ENCODE measurements at places on chromosomes 7 and 10.

DNA sequence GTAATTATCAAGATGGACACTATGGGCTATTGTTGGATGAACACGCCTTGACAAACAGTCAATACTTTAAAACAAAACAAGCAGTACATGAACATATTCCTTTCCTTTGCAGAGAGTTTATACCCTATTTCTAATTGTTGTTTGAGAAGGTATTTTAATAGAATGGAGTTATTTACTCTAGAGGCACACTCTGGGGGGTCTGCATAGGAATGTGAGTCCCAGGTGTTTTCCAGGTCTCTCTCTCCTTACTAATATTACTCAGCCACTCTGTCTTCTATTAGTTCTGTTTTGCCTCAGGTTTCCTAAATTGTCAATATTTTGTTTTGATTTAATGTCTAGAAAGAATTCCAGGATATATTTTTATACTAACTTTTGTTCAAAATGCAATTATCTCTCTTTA, 1091.4 kb downstream of the CNTNAP2 start:
- DNase-seq: no peak

DNA sequence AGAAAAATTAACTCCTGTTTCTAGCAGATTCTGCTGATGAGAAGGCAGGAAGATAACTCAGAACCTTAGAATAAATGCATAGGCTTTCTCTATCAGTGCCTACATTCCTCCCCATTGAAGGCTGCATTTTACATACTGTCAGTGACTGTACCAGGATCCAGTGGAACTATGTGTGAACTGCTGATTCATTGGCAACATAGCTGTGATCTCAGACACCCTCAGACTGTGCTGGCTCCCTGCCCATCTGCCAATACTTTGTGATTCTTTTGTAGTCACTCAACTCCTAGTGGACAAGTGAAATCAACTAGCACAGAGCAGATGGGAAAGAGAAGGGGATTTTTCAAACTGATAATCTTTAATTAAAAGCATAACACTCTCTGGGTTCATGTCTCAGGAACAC, 375.8 kb downstream of the MDFIC start:
- no peak for DNase-seq

GRCh38 chr10:101183458-101184183, 45.6 kb downstream of the LBX1 start:
- DNase-seq: no peak

DNA sequence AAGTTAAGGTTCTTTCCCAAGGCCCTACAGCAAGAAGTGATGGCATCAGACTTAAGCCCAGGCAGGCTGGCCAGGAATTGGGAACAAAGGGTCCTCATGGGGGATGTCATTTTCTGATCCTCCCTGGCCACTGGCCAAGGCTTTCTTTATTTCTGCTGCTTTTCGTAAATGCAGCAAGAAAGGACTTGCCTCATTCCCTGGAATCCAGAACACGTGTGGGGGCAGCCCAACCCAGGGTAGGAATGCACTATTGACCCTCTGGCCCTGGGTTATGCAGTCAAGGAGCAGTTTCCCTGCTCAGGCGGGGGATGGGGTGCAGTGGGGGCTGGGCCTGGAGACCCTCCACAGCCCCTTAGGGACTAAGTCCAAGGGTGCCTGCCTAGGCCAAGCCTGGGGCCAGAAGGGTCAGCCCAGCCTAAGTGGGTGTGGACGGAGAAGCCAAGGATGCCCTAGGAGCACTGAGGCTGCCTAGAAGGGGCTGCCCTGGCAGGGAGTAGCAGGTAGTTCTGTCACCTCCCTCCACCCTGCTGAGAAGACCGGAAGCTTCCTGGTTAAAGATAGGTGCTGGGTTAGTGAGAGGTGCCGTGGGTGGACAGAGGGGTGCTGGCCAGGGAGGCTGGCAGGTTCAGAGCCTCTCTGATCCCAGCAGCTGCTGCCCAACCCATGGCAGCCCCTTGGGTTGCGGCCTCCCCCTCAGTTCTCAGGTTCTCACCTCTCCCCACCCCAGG, 179.2 kb downstream of the SH3PXD2A start:
- DNase-seq: no peak

- DNase-seq: peak; percentile 24
Observed at GRCh38 chr7:112411186-112411795, 39.0 kb upstream of the IFRD1 start.

GRCh38 chr7:155193716-155194115, 104.0 kb upstream of the INSIG1 start:
- DNase-seq: no peak

DNA sequence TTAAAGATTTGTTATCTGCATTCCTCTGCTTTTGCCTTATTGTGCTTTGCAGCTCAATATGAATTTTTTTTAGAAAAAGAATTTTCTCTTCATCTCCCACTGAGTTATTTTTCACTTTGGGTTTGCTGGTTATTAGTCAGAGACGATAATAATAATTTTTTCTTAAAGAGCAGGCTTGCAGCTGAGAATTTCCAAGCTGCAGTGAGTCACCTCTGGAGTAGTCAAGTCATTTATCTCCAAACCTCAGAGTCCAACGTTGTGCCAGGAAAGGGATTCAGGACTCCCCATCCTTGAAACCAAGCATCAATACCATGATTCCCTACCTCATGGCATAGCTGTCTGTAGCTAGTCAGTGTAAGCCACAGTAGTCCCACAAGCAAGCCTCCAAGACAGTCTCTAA, 15.2 kb upstream of the EGR2 start:
- no peak for DNase-seq

GRCh38 chr7:128092221-128092620, 61.0 kb upstream of the LRRC4 start:
- DNase-seq: no peak

- DNase-seq: peak; percentile 68
Observed at GRCh38 chr10:61904733-61905725, 3.5 kb downstream of the ARID5B start.

GRCh38 chr10:66575251-66575855, 350.5 kb upstream of the LRRTM3 start:
- no peak for DNase-seq

GRCh38 chr7:28572321-28573058, 160.2 kb downstream of the CREB5 start:
- no peak for DNase-seq

DNA sequence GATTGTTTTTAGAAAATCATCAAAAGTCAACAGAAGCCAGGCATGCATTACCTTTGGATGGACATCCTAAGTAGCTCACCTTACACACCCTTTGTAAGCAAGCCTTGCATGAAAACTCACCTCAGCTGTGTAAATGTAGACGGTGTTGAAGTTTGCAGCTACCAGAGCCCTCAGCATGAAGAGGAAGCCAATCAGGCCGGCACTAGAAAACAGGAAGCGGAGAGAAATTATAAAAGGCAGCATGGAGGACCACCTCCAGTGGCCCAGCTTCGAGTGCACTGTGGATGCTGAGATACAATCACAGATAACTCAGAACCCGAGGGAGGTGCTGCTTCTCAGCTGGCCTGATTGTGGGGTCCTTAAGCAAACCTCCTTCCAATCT, 75.3 kb downstream of the SVOPL start:
- peak; percentile 4 for DNase-seq

GRCh38 chr7:13988731-13989125, 738 bp downstream of the ETV1 start:
- DNase-seq: no peak

GRCh38 chr7:156903232-156903909, 10.4 kb upstream of the LMBR1 start:
- DNase-seq: peak; percentile 25

DNA sequence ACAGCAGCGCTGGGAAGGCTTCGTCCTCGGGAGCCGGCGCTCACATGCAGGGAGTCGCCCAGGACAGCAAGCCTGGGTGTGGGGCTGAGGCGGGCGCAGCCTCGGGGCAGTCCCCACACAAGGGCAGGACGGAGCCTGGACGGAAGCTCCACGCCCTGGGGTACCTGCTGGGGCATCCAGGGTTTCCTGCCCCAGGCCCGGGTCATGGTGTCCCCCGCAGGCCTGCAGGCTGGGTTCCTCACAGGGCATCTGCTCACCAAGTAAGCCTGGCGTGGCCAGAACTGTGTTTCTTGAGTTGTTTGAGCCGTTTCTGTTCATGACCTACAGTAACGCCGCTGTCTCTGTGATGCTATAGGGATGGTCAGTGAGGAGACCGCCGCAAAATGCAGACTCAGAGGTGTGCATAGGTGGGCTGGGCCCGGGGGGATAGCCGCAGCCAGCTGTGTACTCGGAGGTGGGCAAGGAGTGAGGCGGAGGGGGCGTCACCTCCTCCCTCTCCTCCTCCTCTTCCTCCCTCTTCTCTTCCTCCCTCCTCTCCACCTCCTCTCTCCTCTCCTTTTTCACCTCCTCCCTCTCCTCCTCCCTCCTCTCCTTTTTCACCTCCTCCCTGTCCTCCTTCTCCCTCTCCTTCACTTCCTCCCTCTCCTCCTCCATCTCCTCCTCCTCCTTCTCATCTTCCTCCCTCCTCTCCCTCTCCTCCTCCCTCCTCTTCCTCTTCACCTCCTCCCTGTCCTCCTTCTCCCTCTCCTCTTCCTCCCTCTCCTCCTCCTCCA, 438.9 kb downstream of the DNAJB6 start:
- no peak for DNase-seq

- peak; percentile 81 for DNase-seq
Observed at GRCh38 chr7:105388356-105389087, at the start of gene SRPK2. TSS of gene SRPK2 (minus strand) at chr7:105388921.

DNA sequence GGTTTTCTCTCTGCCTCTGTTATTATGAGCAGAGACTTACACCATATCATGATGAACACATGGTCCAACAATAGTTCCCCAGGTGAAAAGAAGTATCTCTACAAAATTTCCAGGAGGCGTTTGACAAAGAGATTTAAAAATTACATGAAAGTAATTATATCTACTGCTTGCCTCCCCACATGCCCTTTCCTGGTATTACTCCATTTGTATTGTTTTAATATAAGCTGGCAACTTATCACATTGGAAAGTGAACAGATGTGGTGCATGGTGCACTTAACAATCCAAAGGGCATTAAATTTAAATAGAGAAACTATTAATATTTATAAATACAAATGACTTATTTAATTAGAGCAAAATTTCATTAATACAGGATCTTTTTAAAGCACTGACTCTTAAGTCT, 638.2 kb downstream of the ANKRD7 start:
- no peak for DNase-seq

GRCh38 chr10:131657985-131658330, 242.8 kb upstream of the PPP2R2D start:
- DNase-seq: no peak

- peak; percentile 10 for DNase-seq
Observed at GRCh38 chr10:31977440-31978155, 49.0 kb upstream of the ARHGAP12 start.

DNA sequence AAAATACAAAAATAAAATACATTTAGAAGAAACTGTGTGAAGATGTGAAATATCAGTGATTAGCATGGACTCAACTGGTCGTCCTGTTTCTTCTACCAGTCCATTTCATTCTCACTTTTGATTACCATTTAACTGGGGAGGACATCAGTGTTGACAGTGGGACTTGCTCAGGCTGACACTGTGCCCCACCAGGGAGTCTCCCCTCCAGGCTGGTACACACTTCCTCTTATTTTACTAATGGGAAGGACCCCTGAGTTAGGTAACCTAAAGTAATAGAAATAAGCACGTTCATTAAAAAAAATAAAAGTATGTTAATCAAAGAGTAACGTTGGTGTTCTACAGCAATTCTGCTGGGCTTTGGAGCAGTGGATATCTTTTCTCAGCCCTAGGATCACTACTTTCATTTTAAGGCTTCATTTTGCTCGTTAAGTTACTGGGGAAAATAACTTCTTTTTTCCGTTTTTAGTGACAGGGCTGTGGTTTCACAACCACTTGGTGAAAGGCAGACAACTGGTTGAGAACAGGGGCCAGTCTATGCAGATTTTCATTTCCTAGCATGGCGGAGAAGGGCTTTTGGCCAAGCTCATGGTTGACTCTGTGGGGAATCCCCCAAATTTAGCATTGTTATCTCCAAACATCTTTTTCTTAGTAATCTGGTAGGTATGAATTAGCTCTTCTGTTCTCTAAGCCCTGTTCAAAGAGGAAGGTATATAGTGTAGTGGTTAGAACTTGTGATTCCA, 2.1 kb downstream of the SNX10 start:
- DNase-seq: peak; percentile 84

DNA sequence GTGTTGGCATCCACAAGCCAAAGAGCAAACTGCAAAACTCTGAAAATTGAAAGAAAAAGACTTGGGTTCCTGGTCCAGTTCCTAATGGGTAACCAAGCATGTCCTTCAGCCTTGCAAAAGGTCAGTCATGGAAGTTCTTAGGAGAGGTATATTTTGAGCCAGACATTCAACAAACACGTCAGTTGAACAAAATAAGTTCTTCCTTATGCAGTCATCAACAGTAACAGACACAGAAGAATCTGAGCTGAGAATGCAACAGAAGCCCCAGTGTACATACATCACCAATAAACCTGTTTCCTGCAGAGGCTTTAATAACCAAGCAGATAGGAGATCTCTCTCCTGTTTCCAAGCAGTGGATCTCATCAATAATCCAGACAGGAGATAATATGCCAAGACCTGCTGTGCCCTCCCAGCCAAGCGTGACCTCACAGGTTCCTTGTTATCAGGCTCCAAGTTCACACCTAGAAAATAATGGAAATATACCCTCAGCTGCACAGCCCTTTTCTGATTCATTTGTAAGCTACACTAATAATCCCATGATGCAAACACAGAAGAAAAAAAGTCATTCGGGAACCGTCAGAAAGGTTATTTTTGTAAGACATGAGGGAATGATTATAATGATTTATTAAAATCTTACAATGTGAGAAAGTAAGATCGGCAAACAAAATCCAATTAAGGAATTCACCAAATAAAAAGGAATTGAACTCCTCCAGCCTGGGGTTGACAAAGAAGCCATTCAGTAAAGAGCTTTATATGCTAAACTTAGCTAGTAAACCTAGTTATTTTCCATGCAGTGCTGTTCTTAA, 90.7 kb downstream of the DGKI start:
- no peak for DNase-seq

DNA sequence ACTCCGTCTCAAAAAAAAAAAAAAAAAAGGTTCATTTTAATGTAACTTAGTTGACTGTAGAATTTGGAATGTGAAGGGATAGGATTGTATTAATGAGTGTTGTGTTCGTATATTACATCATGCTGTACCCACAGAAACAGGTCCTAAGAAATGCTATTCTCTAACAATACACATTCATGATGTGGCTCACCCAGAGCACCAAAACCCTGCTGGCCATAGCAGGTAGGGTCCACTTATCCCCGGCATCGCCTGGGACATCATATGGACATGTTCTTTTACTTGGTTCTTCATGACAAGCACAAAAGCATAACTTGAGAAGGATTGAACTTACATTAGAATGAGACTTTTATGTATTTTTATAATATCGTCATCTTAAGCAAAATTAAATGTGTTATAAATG, 241.5 kb downstream of the CACNB2 start:
- no peak for DNase-seq
